ENCODE measurements at places on chromosomes 12 and 14.

GRCh38 chr12:130916241-130916911 is 37.3 kb upstream of the ADGRD1 start:
- DNase-seq = no peak

DNA sequence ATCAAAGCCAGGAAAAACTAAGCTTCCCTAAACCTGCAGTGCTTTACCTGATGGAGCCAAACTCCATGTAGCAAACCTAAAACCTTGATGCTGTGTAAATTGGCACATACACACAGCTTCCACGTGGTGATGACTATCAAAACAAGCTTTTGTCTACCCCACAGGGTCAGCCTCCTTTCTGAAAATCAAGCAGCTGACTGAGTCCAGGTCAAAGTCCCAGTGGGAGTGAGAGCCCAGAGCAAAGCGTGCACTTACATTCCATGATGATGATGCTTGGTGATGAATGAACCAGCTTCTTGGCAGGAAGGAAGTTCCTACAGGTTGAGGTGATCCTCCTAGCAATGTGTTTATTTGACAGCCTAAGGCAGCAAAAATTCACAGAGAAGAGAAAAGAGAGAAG is 630.0 kb upstream of the TBX3 start:
- DNase-seq = no peak

DNA sequence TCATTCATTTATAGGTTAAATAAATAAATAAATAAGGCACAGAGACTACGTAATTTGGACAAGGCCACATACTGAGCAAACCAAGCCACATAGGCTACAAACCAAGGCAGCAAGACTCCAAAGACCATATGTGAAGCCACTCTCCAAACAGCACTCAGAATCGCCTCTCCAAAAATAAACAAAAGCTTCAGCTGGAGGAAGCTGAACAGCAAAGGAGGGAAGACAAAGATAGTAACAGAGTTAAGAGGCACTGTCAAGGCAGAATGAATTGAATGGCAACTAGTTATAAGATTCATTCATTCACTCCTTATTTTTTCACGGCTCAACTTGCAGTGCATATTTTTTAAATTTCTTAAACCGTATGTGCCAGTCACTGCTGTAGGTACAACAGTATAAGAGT is 200.5 kb upstream of the GRIP1 start:
- no peak for DNase-seq

DNA sequence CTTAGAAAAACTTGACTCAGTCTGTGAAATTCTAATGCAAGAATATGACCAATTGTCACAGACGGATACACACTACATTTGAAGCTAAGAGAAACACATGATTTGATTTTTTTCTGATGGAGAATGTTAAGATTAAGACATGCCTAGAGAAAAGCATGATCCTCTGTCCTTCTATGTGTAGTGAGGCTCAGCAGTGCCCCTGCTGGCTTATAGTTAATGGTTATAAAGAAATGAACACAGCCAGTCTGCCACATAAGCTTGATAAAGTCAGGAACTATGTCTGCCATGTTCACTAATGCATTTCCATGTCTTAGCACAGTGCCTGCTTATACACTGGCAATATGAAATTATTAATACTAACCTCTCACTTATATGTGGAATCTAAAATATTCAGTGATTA is 168.1 kb upstream of the DAAM1 start:
- DNase-seq = no peak

DNA sequence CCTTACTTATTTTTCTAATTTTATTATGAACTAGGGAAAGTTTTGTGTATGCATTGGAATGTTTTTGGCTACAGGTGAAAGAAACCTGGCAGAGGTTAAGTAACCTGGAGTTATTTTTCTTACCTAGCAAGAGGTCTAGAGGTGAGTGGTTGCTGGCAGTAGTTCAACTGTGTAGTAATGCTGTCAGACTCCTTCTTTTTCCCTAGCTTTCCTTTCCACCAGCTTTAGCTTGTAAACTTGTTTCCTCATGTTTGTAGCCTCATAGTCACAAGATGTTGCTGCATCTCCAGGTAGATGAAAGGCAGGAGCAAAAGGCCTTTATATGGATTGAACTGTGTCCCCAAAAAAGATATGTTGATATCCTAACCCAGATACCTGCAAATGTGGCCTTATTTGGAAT is 105.1 kb upstream of the AMIGO2 start:
- DNase-seq = no peak

- DNase-seq = no peak
Observed at GRCh38 chr12:22982635-22983034, 357.7 kb downstream of the ETNK1 start.

GRCh38 chr14:53927171-53927570 is 29.5 kb downstream of the BMP4 start:
- DNase-seq = no peak

DNA sequence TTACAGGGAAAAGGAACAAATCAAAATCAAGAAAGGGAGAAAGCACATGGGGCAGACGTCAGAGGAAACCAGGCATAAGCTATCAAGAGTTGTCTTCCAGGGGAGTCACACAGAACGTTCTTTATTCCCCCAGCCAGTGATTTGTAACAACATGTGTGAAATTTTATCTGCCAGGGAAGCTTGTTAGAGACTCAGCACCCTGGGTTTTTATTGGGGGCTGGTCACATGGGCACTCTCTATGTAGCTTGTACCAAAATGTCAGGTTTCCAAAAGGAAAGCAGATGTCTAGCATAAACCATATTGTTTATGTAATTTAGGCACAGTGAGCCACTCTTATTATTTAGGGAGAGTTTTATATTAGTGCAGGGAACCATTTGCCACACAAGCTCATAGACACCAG is 440.4 kb upstream of the DCN start:
- DNase-seq = no peak

- no peak for DNase-seq
Observed at GRCh38 chr14:31252865-31253264, 45.3 kb upstream of the HECTD1 start.

- DNase-seq = no peak
Observed at GRCh38 chr12:51911307-51911706, 4.0 kb downstream of the ACVRL1 start.

DNA sequence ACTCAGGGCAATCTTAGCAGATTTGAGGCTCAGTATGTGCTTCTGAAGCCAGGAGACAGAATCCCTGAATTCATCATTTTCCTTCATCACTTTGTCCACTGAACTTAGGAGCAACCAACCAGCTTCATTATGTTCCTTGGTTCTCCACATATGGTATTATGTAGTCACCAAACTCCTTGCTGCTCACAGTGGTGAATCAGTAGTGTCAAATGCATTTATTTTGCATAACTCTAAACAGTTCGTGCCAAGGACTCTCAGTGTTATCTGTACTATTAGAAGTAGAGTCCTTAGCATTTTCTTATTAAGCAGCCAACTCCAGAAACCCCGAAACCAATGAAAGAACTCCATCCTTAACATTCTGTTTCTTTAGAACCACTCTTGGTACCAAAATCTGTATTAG is 466.9 kb upstream of the RGS6 start:
- no peak for DNase-seq

- no peak for DNase-seq
Observed at GRCh38 chr12:101909646-101910045, 32.3 kb downstream of the DRAM1 start.

GRCh38 chr12:52191841-52192791 is at the start of gene KRT80:
Gene KRT80, minus strand, starts transcription at chr12:52192014. Its CDS starts 112 bp downstream, at chr12:52191902.
- peak; percentile 7 for DNase-seq

- DNase-seq = no peak
Observed at GRCh38 chr14:52363961-52364360, 49.8 kb downstream of the PTGER2 start.

- DNase-seq = no peak
Observed at GRCh38 chr12:49369411-49370145, 2.3 kb downstream of the SPATS2 start.

DNA sequence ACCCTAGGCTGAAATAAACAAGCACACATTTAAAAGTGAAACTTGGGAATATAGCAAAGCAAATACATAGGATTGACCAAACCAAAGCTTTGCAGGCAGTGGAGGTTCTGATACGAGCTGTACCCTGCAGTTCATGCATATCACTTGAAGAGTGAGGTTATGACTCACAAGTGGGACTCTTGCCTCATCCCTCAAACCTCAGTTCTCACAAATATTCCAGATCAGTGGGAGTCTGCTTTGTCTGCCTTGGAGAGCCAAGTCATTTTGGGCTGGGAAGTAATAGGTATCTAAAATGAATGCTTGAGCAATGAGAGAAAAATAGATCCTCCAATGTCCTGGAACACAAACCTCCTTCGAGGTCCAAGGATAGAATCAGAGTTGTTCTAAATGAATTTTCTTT is 116.4 kb downstream of the LRIG3 start:
- no peak for DNase-seq

GRCh38 chr14:75428230-75429104 is 645 bp downstream of the JDP2 start:
- no peak for DNase-seq

GRCh38 chr12:112977139-112977538 is 1.2 kb upstream of the OAS2 start:
- no peak for DNase-seq

- DNase-seq = no peak
Observed at GRCh38 chr14:92959761-92960680, 37.1 kb downstream of the CHGA start.

- DNase-seq = peak; percentile 19
Observed at GRCh38 chr14:98229656-98230366, 1042.2 kb downstream of the BCL11B start.

GRCh38 chr14:61466249-61466904 is 145.0 kb downstream of the PRKCH start:
- no peak for DNase-seq

GRCh38 chr12:45732250-45732649 is 2.7 kb downstream of the ARID2 start:
- no peak for DNase-seq

- no peak for DNase-seq
Observed at GRCh38 chr12:71661977-71662530, 1.6 kb downstream of the ZFC3H1 start.

DNA sequence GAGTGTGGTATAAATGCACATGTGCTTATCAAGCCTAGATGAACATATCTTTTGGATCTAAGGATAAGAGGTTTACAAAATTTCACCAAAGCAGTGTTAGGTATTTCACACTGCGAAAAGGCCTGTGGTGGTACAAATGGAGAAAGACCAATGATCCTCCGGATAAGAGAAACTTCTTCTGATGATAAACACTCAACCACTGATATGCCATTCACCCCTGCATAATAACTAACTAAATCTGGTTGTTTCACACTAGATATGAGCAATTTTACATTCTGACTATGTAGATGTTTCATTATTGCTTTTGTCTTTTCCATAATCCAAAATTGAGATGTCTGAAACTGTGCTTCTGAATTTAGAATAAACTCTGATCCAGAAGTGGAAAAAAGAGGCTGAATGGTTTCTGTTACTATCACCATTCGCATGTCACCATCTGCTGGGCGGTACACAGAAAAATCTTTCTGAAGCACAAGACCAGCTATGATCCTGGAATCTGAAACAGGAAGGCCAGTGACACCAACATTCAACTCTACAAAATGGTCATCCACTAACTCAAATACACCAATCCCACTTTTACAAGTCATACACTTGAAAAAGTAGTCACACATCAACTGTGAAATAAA is 1.3 kb downstream of the BBS10 start:
- DNase-seq = no peak

DNA sequence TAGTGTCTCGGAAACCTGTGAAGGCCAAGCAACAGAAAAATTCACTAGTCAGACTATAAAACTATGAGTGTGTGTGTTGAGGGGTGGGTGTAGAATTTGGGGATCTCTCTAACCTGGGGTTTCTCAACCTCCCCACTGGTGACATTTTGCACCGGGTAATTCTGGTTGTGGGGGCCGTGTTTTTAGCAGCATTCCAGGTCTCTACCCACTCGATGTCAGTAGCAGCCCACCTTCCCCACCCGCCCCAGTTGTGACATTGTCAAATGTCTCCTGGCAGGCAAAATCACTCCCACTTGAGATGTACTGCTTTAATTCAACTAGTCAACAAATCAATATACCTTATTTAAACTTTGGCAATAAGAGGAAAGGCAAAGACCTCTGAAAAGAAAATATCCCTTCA is 4.1 kb downstream of the GCN1 start:
- no peak for DNase-seq

DNA sequence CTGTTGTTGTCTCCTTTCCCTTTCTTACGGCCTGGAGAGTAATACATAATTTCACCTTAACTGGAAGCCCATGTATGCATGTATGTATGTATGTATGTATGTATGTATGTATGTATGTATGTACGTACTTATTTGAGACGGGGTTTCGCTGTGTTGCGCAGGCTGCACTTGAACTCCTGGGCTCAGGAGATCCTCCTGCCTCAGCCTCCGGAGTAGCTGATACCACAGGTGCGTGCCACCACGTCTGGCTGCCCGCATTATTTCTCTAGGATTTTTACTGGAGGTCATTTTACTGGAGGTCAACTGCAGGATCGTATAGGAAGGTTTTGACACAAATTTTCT is 644 bp upstream of the OS9 start:
- DNase-seq = no peak

- DNase-seq = no peak
Observed at GRCh38 chr12:58656254-58657009, 263.9 kb downstream of the LRIG3 start.

Measured in activated T-cell treated with anti-CD3 and anti-CD28 coated beads for 1 hour (primary cell).